Left ventricle myocardium superior (tissue), 1 donor: ENCODE measurements at places on chromosomes 11 and 22.

DNA sequence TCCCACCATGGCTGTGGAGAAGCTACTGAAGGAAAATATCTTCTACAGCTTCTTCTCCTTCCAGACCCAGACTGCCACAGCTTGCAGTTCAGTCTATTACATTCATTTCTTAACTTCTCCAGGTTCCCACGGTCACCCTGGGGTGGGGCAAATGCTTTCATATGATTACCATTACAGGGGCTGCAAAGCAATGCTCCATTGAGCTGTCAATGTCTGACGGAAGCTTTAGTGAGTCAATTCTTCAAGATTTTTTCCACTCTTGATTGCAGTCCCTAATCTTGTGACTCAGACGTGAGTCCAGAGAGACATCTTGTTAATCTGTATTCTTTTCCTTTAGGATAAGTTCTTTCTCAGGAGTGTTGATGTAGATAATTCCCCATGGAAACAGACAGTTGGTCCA lies 233.4 kb upstream of the DDI1 start:
- DNase-seq: no peak

DNA sequence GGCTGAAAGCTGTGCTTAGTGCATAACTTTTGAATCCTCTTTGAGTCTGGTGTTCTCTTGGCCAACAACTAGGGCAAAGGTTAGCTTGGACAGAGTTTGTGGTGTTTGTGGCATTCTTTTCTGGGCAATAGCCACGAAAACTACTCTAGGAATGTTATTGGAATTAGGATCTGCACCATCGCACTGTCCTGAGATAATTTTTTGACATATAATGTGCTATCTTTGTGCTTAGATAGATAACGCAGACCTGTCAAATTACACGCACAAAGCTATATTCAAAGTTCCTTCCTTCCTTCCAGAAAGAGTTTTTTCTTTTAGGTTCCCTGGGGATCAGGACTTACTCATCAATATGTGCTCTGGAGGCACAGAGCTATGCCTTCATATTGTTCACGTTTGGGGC lies 166.8 kb upstream of the MTMR2 start:
- no peak for DNase-seq

DNA sequence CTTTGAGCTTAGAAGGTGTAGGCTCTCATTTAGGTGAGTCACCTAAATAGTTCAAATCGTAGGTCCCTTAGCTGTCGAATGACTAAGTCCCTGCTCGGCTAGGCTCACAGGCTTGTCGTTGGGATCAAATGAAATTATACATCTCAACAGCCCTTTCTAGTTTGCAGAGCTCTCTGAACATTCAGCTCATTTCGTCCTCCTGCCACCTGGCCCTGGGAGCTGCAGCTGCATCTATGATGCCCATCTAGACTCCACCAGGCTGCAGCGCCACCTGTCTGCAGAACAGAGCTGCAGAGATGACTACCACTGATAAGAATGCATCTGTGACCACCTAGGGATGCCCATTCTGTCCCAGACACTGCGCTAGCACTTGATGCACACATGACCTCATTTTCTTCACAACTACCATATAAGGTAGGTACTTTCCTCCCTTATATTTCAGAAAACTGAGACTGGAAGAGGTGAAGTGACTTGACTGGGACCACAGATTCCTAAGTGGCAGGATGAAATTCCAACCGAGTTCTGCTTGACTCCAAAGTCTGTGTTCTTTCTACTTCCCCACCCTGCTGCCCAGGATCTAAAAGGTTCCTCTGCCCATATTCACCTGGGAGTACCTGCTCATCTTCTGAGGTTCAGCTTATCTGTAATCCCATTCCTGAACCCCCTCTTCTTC lies 141.1 kb upstream of the NARS2 start:
- peak; percentile 47 for DNase-seq

DNA sequence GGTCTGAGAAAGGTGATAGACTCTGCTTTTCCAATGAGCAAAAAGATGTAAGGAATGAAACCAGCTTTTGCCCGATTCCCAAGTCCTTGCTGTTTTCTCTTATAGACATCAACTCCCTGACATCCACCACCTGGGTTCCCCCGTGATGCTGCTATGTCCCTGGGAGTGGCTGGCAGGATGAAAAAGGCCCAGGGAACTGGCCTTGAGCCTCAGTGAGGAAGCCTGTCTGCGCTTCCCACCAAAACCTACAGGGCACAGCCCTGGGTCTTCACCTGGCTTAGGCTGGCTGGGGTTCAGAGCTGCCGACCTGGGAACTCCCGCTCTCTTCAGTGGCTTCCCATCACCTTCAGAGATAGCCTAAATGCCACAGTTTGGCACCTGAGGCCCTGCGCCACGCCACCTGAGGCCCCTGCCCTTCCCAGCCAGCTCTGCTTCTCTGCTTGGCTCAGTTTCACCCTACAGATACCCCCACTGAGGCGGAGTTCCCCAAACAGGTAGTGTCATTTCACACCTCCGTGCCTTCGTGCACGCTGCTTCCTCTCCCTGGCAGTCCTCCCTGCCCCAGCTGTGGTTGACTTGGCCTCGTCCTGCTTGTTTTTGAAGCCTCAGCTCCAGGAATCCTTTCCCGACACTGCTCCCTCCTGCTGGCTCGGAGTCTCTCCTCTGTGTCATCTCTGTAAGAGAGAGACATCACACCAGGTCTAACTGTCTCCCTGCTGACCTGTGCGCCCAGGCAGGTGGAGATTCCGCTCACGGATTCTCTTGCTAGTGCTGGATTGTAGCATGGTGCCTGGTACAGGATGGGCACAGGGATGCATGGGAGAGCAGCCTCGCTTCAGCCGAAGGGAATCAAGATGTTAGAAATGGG lies 10.7 kb downstream of the SLC37A2 start:
- DNase-seq: no peak

- no peak for DNase-seq
Observed at GRCh38 chr22:34879001-34879400, 187.0 kb upstream of the ISX start.

DNA sequence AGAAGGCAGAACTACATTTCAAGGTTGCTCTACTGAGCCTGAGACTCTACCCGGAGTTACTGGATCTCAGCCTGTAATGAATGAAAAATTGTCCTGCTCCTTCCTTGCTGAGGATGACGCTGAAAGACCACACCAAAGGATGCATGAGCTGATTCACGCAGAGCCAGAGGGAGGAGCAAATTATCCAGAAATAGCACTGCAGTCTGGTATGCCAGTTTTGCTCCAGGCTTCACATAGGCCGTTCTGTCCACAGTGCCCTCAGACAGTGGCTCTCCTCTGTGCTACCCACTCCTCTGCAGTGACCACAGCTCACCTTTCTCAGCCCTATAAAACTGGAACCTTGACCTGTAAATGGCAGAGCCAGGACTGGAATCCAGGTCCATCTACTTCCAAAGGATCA lies 79.3 kb upstream of the GALNT18 start:
- no peak for DNase-seq
